ENCODE measurements at places on chromosomes 12 and 14.
A peak's percentile ranks its signal among the peaks of the same experiment; 100 is the strongest.

DNA sequence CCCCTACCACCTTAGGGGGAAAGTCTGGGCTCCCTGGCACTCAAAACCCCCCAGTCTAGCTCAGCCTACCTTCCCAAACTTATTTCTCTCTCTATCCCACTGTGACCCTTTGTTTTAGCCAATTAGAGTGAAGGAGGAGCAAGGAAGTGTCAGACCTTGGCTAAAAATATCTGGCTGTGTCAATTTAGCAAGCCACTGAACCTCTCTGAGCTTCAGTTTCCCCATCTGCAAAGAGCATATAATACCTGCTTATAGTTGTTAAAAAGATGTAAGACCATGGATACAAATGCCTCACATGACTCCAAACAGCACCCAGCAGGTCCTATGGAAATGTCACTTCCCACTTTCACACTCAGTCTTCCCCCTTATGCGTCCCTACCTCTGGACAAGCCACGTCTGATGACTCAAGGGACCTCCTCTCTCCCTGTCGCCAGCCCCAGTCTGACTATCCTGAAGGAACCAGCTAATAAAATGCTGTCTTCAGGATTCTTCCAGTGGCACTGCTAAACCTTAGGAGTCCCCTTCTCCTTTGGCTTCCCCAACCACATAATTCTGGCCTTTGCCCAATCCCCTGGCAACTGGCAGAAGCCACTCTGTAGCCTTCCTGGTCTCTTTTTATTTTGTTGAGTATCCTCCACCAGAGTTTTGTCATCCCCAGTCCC is 19.3 kb downstream of the FOXN3 start:
- no peak for DNase-seq

GRCh38 chr12:25376407-25376806 is 125.7 kb upstream of the KRAS start:
- DNase-seq = no peak

- DNase-seq = peak; percentile 5
These were observed 75.8 kb downstream of the C12orf50 start for GRCh38 chr12:87953256-87953860.

- no peak for DNase-seq
These were observed 255.7 kb downstream of the ADGRD1 start for GRCh38 chr12:131209082-131210070.

- no peak for DNase-seq
These were observed 7.1 kb upstream of the PRPH start for GRCh38 chr12:49287876-49288275.
